Omental fat pad (tissue), 4 donors: ENCODE measurements at places on chromosomes 1 and 21. TPM values are rescaled to one million over a fixed set of nuclear protein-coding genes. Genes with fewer than 3 reads are reported as not detected.

GRCh38 chr1:48710318-48710717 lies 66.4 kb downstream of the BEND5 start:
- no peak for DNase-seq

The AMIGO1 gene
- 2.4 TPM for total RNA-seq

The FGR gene
- total RNA-seq = 44.6 TPM

DNA sequence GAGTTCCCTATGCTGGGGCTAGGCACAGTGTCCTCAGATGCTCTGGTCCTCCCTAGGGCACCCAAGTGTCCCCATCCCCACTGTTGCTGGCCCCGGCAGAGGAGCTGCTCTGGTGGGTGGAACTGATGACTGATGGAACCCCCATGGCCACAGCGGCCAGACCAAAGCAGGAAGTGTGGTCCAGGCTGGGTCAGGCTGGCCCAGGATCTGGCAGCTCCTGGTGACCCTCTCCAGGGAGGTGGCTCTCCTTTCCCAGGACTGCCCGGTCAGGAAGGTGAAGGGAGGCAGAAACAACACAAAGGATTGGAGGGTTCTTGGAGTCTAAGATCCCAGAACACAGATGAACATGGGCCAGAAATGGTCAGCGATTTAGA lies 1.1 kb downstream of the NKAIN1 start:
- no peak for DNase-seq

DNA sequence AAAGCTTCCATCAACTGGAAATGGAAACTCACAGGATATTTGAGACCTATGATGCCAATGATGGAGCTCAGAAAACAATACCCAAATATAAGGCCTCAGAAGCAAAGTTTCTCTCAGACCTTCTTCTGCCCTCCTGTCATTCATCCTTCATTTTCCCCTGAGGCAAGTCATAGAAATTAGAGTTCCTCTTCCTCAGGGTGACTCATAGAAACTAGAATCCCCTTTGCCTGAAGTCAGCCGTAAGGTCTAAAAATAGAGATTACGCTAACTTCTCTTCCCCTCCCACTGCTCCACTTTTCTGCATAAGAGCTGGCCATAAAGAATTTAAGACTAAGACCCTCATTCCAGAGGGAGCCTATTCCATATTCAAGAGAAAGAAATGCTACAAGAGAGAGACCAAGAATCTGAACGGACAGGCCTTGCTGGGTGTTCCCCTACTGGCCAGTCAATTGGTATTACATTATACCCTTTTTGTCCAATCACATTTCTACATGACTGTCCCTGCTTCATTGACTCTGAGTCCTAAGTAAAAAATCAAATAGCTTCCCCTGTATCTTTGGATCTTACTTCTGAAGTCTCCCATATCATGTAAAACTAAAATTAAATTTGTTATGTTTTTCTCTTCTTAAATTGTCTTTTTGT lies 994.9 kb downstream of the ADGRL2 start:
- DNase-seq = no peak

DNA sequence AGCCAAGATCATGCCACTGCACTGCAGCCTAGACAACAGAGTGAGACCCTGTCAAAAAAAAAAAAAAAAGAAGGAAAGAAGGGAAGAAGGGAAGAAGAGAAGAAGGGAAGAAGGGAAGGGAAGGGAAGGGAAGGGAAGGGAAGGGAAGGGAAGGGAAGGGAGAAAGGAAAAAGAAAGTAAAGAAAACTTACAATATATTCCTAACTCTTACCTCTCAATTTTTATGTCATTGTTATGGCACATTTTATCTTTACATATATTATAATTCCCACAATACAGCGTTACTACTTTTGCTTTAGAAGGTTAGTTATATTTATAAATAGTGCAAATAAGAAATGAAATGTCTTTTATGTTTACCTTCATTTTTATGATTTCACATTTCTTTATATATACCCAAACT lies 358.7 kb downstream of the HHIPL2 start:
- no peak for DNase-seq

DNA sequence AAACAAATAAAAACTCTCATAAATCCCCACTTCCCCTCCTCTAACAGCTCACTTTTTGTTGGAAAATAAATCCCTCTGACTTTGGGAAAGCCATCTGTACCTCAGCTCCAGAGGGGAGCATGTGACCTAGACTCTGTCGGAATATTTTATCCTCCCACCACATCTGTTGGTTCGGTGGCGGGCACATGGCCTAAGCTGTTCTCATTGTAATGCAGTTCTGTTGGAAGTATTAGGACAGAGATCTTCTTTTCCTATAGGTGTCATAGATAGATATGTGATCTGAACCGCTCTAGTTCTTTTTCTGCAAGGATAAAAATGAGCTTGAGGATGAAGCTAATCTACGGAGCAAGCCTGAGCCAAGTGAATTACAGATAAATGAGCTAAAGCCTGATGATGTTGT lies 50.5 kb upstream of the EPS8L3 start:
- no peak for DNase-seq

The UQCRHL gene
- total RNA-seq = 1.1 TPM

- DNase-seq = no peak
Observed at GRCh38 chr21:39346206-39346605, 2.7 kb downstream of the HMGN1 start.

The TMEM240 gene
- total RNA-seq = 2.6 TPM

- no peak for DNase-seq
Observed at GRCh38 chr1:24316645-24317044, 2.5 kb upstream of the GRHL3 start.
